GM04504 (cell line): ENCODE measurements at places on chromosomes 4 and X.
A peak's percentile ranks its signal among the peaks of the same experiment; 100 is the strongest.

DNA sequence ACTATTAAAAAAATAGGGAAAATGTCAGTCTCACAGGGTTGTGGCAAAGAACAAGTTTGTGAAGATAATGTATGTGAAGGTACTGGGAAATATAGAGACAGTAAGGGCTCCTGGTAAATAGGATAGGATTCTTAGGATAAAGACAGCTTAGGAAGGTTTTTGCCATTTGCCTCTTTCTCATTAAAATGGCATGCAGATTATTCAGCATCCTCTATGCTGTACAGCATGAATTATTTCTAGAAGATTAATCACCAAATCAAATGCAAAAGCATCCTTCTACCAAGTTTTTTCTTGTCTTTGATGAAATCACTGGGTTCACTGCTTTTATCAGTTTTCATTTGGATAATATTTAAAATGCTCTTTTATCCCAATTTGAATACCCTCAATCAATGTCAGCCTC lies 142.8 kb downstream of the NDST3 start:
- DNase-seq, result no peak

DNA sequence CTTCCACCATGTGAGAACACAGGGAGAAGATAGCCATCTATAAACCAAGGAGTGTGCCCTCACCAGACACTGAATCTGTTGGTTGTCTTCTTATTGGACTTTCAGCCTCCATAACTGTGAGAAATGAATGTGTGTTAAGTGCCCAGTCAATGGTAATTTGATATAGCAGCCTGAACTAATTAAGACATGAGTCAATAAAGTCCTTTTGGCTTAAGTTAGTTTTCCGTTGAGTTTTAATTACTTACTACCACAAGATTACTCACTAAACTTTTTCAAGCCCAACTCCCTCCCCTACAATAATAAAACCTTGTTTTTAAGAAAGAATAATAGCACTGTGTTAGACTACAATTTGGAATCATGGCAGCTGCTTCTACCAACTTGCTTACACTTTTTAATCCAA lies 324.2 kb downstream of the PCDH19 start:
- no peak for DNase-seq

GRCh38 chr4:7778510-7779431 lies 160.9 kb downstream of the AFAP1 start:
- no peak for DNase-seq

- no peak for DNase-seq
These were observed 6.8 kb downstream of the HNRNPDL start for GRCh38 chr4:82423245-82424054.

GRCh38 chrX:120575379-120576114 lies 14.8 kb upstream of the CUL4B start:
- no peak for DNase-seq

GRCh38 chr4:153438916-153439756 lies 27.0 kb upstream of the TMEM131L start:
- DNase-seq, result no peak

DNA sequence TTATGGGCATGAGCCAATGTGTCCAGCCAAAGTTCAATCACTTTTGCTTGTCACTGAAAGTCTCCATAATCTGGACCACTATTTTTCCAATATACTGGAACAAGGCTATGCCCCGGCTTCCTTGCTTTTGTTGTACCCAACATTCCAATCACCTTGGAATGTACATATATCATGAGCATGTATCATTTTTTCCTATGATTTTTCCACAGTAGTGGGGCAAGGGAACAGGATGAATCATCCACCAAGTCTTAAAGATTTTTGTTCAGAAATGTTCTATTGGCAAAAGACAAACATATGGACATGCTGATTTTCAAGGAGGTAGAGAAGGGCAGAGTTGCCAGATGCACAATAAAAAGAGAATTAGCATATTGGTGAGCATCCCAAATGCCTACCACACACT lies 548.1 kb upstream of the INTU start:
- DNase-seq, result no peak

GRCh38 chr4:161894014-161894413 lies 269.8 kb downstream of the FSTL5 start:
- no peak for DNase-seq

DNA sequence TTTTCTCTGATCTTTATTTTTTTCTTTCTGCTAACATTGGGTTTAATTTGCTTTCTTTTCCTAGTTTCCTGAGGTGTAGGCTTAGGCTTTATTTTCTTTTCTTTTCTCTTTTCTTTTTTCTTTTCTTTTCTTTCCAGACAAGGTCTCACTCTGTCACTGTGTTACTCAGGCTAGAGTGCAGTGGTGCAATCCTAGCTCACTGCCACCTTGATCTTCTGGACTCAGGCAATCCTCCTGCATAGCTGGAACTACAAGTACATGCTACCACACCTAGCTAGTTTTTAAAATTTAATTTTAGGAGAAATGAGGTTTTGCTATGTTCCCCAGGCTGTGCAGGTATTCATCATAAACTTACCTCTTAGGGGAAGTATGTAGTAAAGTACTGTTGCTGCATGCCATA lies 197.8 kb upstream of the ANKRD50 start:
- DNase-seq, result no peak

DNA sequence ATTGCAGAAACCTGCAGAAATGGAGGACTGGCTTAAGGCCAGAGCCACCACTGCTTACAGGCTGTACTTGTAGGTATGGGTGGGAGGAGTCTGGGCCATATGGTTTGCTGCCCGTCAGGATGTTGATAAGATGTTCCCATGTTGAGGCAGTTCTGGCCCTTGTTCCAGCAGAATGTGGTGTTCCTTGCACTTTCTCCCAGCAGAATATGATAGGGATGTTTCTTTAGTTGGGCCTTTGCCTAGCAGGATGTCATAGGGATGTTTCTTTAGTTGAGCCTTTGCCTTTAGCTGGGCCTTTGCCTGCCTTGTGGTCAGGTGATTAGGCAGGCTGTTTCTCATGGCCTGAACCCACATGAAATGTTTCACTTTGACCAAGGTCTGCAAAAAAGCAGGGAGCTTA lies 139.1 kb upstream of the PAQR3 start:
- no peak for DNase-seq

GRCh38 chr4:153344131-153345011 lies at the start of gene MND1:
Gene MND1, plus strand, starts transcription at chr4:153344688. Its CDS starts 50 bp downstream, at chr4:153344738.
- peak; percentile 42 for DNase-seq

- DNase-seq, result no peak
These were observed 589 bp upstream of the NEUROG2 start for GRCh38 chr4:112516471-112517066.

DNA sequence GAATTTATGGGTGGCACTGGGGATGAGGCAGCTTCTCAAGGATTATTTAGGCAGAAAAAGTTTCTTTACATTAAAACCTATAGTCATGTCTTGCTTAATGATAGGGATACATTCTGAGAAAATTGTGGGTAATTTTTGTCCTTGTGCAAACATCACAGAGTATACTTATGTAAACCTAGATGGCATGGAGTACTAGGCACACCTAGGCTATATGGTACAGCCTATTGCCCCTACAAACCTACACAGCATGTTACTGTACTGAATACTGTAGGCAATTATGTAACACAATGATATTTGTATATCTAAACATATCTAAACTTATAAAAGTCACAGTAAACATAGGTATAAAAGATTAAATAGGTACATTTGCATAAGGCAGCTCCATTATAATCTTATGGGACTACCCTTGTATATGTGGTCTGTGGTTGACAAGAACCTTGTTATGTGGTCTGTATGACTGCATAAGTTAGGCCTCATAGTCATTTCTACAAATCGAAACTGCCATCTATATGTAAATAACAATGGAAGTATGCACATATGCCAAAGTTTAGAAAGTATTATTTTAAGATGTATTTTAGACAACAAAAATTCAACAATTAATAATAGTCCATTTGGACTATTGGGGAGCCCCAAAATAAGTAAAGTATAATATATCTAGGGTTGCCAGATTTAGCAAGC lies 87.3 kb downstream of the CFAP299 start:
- no peak for DNase-seq

DNA sequence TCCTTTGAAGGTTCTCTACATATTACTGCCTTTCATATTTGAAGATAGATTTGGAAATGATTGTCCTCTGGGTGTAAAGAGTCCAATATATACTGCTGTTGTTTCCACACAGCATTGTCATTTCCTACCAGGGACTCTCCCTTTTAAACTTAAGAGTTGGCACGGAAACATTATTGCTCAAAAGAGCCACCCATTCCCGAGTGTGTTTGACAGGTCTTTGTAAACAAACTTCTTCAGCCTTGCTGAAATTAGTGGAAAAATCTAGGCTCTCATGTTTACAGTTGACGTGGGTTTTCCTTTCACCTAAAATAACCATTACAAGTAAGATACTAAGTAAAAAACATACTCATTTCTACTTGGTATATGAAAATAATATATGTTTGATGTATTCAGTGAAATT lies 111.4 kb upstream of the LIMCH1 start:
- no peak for DNase-seq

DNA sequence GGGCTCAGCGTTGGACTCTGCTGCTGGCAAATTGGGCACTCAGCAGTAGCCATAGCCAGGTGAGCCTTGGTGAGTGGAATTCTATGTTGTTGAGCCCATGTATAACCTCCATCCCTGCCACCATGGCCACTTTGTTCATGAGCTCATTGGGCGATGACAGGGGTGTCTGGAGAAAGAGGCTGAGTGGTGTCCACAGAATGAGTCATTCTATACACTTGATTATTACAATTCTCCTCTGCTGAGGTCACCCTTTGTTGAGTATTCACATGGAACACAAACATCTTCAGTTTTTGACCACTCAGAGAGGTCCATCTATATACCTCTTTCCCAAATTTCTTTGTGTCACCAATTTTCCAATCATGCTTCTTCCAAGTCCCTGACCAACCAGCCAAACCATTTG lies 1341.7 kb downstream of the PCDH7 start:
- DNase-seq, result no peak
